Suprapubic skin (tissue), 4 donors: ENCODE measurements at places on chromosomes 1 and 21. TPM values are rescaled to one million over a fixed set of nuclear protein-coding genes. Genes with fewer than 3 reads are reported as not detected.

TLCD4 gene
- 5.5 TPM for total RNA-seq

SLC2A1 gene
- total RNA-seq, result 658 TPM

PLD5 gene
- not detected for total RNA-seq

GCSAML gene
- total RNA-seq, result not detected

AKIRIN1 gene
- 31.1 TPM for total RNA-seq

CACHD1 gene
- 14.7 TPM for total RNA-seq
